ENCODE measurements at places on chromosomes 6 and 20.

DNA sequence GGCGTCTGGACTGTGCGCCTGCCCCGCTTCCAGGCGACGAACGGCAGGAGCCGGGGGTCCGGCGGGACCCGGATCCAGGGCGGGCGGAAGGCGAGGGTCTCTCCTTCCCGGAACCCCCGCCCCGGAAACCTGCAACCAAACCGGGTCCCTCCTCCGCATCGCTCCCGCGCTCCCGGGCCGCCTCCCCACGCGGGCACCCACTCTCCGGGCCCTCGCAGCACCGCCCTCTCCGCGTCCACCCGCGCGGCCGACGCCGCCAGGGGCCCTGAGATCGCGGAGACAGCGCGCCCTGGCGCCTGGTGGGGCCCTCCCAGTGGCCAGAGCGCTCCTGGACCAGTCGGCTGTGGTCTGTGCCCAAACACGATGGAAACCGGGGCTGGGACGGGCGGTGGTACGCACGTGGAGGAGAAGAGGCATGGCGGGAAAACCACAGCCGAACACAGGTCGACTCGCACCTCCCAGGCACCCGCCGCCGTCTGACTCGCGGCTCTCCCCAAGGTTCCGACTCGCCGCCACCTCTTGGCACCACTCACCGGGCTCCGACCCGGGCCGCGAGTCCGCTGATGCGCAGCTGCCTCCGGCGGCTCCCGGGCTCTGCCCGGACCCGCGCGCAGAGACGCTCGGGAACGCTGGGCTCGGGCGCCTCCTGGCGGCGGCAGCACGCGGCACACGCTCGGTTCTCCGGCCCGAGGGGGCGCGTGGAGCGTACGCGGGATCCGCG is 7.9 kb downstream of the NKX2-2 start:
- peak; percentile 51 for DNase-seq

DNA sequence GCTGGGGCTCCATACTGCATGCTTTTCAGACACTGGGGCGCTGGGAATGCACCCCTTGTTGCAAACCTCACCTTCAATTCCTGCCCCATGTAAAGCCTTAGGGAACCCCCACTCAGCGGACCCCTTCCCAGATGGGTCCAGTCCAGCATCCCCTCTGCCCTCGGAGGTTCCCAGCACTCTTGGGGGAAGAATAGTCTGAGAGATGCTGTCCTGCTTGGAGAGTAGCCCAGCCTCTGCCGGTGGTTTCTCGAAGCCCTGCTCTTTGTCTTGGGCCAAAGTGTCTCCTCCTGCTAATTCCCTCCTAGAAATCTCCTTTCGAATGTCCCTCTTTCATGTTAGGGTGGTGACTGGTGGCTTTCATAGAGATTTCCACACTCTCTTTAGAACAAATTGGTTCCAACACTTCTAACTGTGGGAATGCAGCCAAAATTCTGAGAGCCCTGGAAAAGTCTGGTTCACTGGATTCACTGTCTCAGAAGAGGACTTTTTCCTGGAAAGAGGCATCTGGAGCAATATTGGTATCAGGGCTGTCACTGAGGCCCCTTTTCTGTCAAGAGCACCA is 24.9 kb upstream of the SULF2 start:
- DNase-seq, result no peak

- DNase-seq, result no peak
These were observed 6.0 kb upstream of the PTGIS start for GRCh38 chr20:49573900-49574416.

- DNase-seq, result no peak
These were observed 14.5 kb upstream of the TRAF3IP2 start for GRCh38 chr6:111620169-111620568.

GRCh38 chr20:31641391-31641790 is 3.7 kb downstream of the COX4I2 start:
- no peak for DNase-seq
